ENCODE measurements at places on chromosomes 4 and X. TPM values are rescaled to one million over a fixed set of nuclear protein-coding genes. Genes with fewer than 3 reads are reported as not detected.

- DNase-seq = no peak
These were observed 8.5 kb downstream of the SRP72 start for GRCh38 chr4:56475917-56476316.

DNA sequence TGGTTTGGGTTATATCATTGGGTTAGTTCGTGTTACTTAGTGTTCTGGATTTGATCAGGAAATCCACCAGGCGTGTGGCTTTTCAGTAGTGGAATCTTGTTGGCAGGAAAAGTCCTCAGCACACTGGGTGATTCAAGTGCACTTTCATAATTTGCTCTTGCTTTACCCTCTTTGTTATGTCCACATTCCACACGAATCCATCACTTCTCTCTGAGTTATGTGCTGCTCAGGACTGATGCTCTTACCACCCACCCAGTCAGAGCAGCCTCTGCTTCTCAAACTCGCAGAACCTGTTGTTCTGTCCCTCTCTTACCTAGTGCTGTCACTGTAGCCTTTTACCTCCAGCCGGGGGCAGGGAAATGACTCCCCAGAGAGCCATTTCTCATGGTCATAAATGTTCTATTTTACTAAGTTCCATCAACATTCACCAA, 37.2 kb upstream of the SCRG1 start:
- no peak for DNase-seq

DNA sequence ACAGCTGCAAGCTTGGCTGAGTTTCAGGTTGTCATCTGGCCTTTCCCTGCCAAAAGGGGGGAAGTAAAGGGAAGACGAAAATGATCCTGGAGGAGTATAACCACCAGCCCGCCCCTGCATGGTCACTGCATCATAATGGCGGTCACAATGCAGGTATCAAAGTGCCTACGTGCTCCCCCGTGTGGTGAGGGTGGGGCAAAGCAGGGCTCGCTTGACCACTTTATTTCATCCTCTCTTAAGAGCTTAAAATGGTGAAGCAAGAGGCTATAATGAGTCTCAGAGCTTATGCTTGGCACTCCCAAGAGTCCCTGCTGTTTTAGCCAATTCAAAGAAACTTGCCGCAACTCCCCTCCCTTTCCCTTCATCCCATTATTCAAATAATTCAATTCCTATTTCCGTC, 105.6 kb downstream of the APOOL start:
- DNase-seq = no peak

- no peak for DNase-seq
These were observed 237.8 kb downstream of the NDST4 start for GRCh38 chr4:114875630-114876029.

GRCh38 chr4:123696687-123697086, 300.1 kb downstream of the SPRY1 start:
- DNase-seq = no peak

FAM47C gene
- not detected for total RNA-seq

BEX3 gene
- 2.8 TPM for total RNA-seq
